ENCODE measurements at places on chromosomes 13 and 19. TPM values are rescaled to one million over a fixed set of nuclear protein-coding genes. Genes with fewer than 3 reads are reported as not detected.
A peak's percentile ranks its signal among the peaks of the same experiment; 100 is the strongest.

ZNF556 gene
- total RNA-seq: 0.28 TPM

PTH2 gene
- total RNA-seq: not detected

ZNF429 gene
- total RNA-seq: 22.7 TPM

SIGLEC12 gene
- 0.91 TPM for total RNA-seq

FFAR3 gene
- total RNA-seq: not detected

TRPM4 gene
- 99.0 TPM for total RNA-seq

CATSPERD gene
- total RNA-seq: not detected

UQCR11 gene
- 87.1 TPM for total RNA-seq

RFPL4AL1 gene
- total RNA-seq: not detected

DNA sequence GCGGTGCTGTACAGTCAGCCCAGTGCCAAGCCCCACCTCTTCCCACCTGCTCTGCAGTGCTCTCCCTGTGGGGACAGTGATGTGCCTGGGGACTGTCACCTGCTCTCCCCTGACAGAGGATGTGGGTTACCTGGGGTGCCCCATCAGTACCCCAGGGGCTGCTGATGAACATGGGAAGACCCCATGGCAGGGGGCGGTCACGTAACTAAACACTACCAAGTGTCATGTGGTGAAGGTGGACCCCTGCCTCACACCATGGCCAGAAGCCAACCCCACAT, 12.7 kb downstream of the KDM4B start:
- no peak overlapping the region for H3K4me3 ChIP-seq
- no peaks in the 10 kb centered on the region for H3K27me3 ChIP-seq
- peak overlapping the region; percentile 61 for H3K27ac ChIP-seq
- no peaks in the 10 kb centered on the region for H3K36me3 ChIP-seq

- peaks cover 3% of the 10 kb centered on the region for H3K4me1 ChIP-seq
- no peak overlapping the region for H3K27ac ChIP-seq
- H3K27me3 ChIP-seq: peaks cover 69% of the 10 kb centered on the region
- no peaks in the 10 kb centered on the region for H3K36me3 ChIP-seq
Observed at GRCh38 chr13:99960663-99961311, 10.8 kb downstream of the ZIC5 start.

DNA sequence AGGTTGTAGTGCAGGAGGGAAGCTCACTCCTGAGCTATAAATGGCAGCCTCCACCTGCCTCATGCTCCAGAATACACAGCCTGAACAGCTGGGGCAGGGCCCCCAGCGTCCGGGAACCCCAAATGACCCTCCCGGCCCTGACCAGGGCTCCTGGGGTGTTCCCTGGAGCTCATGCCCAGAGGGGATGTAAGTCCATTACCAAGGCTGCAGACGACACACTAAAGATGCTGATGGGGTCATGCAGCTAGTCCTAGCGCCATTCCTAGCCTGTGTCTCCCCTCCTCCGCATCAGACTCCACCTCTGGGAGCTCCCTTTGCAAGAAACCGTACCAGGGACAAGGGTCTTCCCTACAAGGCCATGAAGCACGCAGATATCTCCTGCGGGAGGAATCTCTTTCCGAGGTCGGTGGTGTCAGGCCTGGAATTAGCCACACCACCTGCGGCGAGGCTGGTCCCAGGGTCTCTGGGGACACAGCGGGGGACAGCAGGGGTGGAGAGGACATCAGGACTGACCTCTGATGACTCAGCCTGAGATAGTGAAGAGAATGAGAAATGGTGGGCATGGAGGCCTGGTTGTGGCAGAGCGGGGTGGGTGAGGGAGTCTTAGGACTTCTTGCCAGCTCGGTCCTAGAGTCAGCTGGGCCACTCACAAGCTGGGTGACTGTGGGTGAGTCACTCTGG, 11.9 kb upstream of the TPM4 start:
- DNase-seq: no peak
- no peak overlapping the region for H3K4me3 ChIP-seq
- H3K27ac ChIP-seq: no peak overlapping the region
- H3K27me3 ChIP-seq: no peaks in the 10 kb centered on the region

DNA sequence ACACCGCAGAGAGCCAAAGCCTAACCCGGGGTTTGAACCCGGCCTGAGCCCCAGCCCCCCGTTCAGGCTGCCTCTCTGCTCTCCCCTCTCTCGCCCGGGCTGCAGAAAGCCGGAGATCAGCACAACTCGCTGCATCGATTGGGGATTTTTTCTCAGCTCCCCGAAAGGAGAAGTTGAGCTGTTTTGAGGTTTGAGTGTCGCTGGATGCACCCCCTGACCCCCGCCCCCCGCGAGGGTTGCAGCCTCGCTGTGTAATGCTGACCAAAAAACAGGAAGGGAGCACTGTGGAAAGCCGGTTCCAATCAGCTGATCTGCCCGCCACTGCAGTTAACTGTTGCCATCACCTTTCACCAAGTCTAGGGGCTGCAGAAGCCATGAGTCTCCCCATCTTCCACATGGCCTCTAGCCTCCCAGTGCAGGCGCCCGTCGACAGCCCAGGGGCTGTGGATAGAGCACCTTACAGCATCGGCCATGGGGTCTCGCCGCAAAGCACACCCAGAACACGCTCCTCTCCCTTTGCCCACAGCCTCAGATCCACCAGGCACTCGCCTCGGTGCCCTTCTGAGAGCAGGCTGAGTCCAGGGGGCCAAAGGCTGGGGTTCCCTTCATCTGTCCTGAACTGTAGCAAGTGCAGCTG, 34.5 kb downstream of the MYO9B start:
- H3K27ac ChIP-seq: no peak overlapping the region
- H3K36me3 ChIP-seq: no peaks in the 10 kb centered on the region
- peaks cover 13% of the 10 kb centered on the region for H3K4me1 ChIP-seq
- DNase-seq: no peak

GRCh38 chr13:35225582-35225981, 250.9 kb downstream of the MAB21L1 start:
- no peaks in the 10 kb centered on the region for H3K4me1 ChIP-seq
- no peak overlapping the region for H3K4me3 ChIP-seq
- no peaks in the 10 kb centered on the region for H3K36me3 ChIP-seq

- H3K4me3 ChIP-seq: no peak overlapping the region
- H3K4me1 ChIP-seq: no peaks in the 10 kb centered on the region
- H3K36me3 ChIP-seq: no peaks in the 10 kb centered on the region
- no peak overlapping the region for H3K27ac ChIP-seq
Observed at GRCh38 chr19:49727217-49728030, 35.7 kb downstream of the TSKS start.

DNA sequence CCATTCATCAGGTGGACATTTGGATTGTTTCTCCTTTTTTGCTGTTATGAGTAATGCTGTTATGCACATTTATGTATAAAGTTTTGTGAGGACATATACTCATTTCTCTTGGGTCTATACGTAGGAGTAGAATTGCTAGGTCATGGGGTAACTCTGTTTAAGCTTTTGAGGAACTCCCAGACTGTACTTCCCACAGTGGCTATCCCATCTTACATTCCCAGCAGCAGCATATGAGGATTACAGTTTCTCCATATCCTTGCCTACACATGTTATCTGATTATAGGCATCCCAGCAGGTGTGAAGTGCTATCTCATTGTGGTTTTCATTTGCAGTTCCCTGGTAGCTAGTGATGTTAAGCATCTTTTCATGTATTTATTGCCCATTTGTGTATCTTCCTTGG, 5.9 kb downstream of the ZSCAN22 start:
- no peak overlapping the region for H3K27ac ChIP-seq
- no peaks in the 10 kb centered on the region for H3K36me3 ChIP-seq
- no peak for DNase-seq
- H3K27me3 ChIP-seq: no peaks in the 10 kb centered on the region

GRCh38 chr13:112938680-112939079, 30.3 kb upstream of the MCF2L start:
- H3K27ac ChIP-seq: no peak overlapping the region
- no peaks in the 10 kb centered on the region for H3K36me3 ChIP-seq
- H3K4me1 ChIP-seq: no peaks in the 10 kb centered on the region
- DNase-seq: no peak

DNA sequence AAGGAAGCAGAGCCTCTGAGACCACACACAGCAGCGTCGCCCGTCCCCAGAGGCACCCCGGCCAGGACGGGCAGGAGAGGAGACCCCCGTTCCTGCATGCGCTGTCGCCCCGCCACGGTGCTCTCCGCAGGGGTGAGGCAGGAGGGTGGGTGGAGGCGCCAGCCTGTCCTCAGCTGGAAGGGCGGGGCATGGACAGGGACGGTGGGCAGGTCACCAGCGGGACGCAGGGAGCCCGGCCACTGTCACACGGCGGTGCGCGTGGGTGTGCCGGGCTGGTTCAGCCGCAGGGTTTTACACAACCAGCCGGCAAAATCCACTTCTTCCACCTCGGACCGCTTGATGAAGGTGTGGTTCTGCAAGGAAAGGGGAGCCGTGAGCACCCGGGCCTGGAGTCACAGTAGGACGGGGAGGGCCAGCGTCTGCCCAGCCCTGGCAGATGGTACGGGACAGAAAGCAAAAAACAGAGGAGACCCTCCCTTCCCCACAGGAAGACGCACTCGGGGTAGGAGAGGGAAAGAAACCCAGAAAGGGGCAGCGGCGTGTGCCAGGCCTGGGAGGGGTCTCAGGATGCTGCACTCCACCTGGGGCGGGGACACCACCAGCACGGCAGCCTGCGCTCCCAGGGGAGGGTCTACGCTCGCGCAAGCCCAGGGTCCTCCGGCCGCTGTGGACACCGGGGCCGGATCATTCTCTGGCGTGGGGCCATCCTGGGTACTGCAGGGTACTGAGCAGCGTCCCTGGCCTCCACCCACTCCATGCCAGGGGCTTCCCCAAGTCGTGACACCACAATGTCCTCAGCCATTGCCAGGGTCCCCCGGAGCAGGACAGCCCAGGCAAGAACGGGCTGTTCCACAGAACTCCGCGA, 23.9 kb upstream of the ZBTB7A start:
- H3K4me1 ChIP-seq: no peaks in the 10 kb centered on the region
- H3K27ac ChIP-seq: no peak overlapping the region
- H3K36me3 ChIP-seq: peaks cover 4% of the 10 kb centered on the region
- no peak for DNase-seq
- H3K4me3 ChIP-seq: no peak overlapping the region
